Effector memory CD8-positive, alpha-beta T cell (primary cell): ENCODE measurements at places on chromosomes 5 and 9.

- DNase-seq, result no peak
These were observed 108.2 kb upstream of the MPDZ start for GRCh38 chr9:13387734-13388067.

DNA sequence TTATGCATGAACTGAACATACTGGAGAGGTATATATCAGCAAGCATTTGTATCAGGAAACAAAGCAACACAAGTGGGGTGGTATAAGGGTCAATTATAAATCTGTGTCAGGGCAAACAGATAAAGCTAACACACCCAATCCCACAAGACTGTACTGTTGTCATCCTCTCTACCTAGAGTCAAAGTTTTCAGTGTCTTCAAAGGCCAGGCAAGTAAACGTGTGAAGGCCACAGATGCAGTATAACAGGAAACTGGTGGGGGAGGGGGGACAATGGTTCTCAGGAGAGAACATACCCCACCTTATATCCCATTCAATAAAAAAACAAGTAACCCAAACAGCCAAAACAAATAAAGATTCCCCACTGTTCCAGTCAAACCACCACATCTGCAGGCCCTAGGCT, 22.1 kb downstream of the ELP1 start:
- DNase-seq, result no peak

GRCh38 chr9:136974817-136975535, 2.3 kb upstream of the PTGDS start:
- no peak for DNase-seq

DNA sequence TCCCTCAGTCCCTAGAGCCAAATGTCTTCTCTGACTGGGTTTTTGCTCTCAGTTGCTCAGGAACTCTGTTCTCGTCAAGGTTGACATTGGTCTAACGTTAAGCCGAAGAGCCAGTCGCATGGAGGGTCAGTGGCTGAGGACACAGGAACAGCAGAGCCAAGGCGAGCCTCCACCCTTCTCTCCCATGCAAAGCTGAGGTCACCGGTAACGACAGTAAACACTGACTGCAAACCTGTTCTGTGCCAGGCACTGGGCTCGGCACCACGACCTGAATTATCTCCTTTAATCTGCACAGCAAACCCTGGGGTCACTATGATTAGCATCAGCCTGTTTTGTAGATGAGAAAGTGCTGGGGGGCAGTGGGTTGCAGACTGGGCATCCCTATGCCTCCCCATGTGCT, 171.0 kb downstream of the COL23A1 start:
- no peak for DNase-seq

DNA sequence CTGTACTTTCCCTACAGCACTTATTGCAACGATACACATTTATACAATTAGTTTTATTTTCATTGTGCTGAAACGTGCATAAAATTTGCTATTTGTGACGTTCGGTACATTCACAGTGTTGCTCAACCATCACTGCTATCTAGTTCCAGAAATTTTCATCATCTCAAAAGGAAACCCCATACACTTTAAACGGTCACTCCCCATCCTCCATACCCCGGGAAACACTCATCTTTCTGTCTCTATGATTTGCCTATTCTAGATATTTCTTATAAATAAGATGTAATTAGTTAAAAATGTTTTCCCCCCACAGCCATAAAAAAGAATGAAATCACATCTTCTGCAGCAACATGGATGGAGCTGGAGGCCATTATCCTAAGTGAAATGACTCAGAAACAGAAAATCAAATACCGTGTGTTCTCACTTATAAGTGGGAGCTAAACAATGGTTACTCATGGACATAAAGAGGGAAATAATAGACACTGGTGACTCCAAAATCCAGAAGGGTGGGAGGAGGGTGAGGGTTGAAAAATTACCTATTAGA, 40.2 kb upstream of the TEX48 start:
- DNase-seq, result no peak

DNA sequence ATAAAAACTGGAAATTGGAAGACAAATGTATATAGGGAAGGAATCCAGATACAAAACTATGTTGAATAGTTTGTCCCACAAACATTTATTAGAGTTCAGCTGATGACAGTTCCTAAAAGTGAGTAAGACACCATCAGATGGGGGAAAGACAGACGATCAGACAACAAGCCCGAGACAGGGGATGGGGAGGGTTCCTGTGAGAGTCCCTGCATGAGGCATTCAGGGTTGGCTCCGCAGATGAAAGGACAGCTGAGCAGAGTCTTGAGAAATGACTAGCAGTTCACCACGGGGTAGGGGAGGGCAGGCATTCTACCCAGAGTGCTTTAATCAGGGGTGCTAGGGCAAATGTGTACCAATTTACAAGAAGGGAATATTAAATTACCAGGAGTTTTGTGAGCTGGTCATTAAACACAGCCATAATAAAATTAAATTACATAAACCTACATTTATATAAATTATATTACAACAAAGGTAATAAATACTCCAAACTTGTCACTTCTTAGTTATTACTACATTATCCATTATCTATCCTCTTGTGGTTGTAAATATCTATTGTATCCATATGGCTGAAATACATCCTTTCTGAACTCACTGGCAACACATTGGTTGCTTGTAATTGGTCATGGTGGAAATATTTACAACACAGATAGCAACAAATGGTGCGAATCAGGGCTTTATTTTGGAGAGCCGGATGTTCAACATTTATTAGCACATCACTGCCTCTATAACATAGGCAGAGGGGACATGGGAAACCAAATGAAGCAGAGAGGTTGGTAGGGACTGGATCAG, 27.8 kb downstream of the TNFSF15 start:
- DNase-seq, result no peak

- no peak for DNase-seq
These were observed 340.5 kb downstream of the ARHGEF28 start for GRCh38 chr5:73966451-73966850.

DNA sequence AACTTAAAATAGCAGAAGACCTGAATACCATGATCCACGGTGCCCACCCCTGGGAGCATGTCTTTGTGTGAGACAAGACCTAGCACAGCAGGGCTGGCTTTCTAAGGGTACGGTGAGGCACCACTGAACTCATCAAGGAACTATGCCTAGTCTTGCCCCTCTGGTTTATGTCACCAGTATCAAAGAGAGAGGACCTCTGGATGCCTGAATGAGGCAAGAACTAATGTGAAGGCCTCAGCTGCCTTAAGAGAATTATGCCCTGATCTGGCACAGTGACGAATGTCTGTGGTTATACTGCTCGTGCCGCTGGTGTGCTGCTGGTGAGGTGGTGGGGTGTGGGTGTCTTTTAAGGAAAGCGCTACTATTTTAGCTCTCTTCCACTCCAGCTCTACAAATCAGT, 23.0 kb downstream of the NREP start:
- DNase-seq, result no peak
